ENCODE measurements at places on chromosomes 3 and 15.

DNA sequence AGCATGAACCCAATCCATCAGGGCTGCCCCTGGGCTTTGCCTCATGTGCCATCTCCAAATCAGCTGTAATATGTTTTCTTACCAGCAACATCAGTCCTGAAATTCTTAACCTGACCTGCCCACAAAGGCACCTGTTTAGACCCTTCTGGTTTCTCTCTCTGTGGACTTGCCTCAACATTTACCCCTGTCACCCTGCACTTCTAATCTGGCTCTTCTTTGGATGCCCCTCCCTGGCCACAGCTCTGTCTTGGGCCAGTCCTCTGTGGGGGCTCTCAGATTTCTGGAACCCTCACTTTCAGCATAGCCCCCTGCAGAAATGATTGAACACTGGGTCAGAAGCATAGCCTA is 168.7 kb upstream of the STAC start:
- DNase-seq: no peak

DNA sequence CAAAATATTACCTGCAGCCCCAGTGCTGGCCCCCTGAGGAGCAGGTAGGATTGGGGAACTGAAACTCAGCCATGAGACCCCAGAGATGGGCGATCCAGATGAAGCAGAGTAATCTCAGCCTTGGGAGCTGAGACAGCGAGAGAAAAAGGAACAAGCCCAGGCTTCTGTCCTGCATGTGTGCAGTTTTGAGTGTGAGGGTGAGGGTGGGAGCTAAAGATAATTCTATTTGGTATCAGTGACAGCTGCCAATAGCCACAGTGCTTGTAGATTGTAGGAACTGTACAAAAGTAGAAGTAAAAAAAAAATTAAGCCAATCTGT is 5.9 kb downstream of the ATP8B4 start:
- no peak for DNase-seq

DNA sequence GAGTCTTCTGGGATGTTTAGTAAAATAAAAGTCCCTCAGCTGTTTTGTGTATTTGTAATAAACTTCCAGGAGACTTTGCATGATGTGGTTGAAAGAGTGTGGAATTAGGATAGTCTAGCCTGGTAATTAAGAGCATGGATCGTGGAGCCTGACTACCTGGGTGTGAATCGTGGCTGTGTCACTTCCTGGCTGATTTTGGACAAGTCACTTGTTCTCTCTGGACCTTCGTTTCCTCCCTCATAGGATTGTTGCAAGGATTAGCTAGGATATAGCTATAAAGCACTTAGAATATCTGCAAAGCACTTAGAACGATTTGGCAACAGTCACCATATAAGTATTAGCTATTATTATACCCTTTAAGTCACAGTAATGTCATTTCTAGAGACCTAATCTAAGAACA is 40.2 kb downstream of the SLMAP start:
- DNase-seq: peak; percentile 18

DNA sequence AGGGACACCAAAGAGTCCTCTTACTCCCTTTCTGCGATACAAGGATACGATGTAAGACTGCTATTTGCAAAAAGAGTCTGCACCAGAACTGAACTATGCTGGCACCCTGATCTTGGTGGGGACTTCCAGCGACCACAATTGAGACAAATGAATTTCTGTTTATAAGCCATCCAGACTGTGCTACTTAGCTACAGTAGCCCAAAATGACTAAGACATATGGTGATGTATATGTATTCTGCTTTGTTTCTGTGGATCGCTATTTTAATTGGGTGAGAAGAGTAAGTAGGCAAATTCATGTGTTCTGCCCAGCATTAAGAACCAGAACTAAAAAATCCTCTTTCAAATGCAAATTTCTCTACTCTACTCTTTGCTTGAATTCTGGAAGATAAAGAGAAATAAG is 720.9 kb downstream of the DIPK2A start:
- no peak for DNase-seq

DNA sequence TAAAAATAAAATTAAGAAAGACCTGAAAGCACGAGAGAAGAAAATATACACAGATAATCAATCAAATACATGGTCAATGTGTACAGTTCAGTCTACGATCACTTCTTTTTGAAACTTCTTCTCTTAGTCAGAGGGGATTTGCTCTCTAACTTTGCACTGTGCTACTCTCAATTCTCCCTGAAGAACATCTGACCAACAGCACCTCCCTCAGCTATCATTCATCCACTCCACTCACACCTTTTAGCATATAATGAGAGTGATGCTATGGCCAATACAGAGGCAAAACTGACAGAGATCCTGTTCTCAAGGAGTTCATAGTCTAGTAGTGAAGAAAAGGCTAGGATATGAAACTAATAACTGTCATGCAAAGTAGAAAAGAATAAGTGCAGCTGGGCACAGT is 45.9 kb downstream of the P3H2 start:
- DNase-seq: no peak

DNA sequence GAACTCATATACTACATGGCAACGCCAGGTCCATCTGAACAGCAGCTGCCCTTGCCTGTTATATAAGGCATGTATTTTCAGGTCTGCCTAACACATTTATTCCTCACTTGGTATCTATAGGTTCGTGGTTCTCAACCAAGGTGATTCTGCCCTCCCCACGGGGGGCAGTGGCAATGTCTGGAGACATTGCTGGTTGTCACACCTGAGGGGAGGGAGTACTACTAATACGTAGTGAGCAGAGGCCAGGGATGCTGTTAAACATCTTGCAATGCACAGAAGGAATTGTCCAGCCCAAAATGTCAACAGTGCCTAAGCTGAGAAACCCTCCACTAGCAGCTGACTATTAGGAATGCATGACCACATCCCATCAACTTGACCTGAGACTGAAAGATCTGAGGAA is 32.6 kb downstream of the ADAMTS9 start:
- DNase-seq: no peak

DNA sequence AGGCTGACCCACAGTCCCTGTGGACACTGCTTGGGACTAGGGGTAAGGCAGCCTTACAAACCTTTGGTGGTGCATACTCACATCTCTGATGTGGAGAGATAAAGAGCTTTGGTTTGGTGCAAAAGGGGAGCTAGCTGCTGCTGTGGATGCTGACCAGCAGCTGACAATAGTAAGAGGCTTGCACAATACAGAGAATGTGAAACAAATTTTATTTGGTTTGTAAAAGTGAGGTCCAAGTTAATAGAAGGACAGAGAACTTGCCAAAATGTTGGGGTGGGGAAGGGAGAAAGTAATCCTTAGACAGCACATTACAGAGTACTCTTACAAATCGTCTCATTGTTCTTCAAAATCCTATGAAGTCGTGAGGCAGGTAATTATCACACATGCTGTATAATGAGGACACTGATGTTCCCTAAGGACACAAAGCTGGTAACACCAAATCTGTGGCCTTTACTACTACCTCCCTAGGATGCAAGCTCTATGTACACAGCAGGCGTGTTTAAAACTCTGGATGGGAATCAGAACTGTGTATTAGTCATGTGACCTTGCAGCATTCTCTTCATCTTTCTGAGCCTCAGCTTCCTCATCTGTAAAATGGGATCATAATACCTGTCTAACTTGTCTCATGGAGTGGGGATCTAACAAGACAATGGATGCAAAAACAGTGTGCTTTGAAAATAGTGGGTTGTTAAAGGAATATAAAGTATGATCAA is 21.6 kb downstream of the ARHGAP31 start:
- DNase-seq: peak; percentile 71

- DNase-seq: no peak
Observed at GRCh38 chr15:58453931-58454793, 22.4 kb downstream of the LIPC start.

- DNase-seq: peak; percentile 59
Observed at GRCh38 chr3:39189959-39190269, 2.5 kb downstream of the XIRP1 start.

GRCh38 chr15:39083213-39083612 is 497.7 kb upstream of the THBS1 start:
- DNase-seq: peak; percentile 52
